ENCODE measurements at places on chromosomes 11 and 22.

GRCh38 chr11:96290631-96291030 is 52.4 kb downstream of the MAML2 start:
- DNase-seq = no peak

DNA sequence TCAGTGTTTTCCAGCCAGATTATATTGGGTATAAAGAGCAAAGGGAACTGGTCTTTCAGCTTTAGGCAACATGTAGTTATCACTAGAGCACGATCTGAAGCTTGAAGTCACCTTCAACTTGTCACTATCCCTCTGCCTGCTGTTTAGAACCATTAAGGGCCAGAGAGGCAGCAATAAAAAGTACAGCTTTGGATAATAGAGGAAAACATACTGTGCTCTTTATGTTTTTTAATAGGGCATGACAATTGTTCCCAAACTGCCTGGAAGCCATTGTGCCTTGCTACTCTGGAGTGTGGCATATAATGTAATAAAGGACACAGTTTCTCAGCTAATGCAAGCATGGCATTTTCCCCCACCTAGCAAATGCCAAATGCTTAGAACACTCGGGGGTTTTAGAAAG is 1912.0 kb upstream of the RAG2 start:
- no peak for DNase-seq

DNA sequence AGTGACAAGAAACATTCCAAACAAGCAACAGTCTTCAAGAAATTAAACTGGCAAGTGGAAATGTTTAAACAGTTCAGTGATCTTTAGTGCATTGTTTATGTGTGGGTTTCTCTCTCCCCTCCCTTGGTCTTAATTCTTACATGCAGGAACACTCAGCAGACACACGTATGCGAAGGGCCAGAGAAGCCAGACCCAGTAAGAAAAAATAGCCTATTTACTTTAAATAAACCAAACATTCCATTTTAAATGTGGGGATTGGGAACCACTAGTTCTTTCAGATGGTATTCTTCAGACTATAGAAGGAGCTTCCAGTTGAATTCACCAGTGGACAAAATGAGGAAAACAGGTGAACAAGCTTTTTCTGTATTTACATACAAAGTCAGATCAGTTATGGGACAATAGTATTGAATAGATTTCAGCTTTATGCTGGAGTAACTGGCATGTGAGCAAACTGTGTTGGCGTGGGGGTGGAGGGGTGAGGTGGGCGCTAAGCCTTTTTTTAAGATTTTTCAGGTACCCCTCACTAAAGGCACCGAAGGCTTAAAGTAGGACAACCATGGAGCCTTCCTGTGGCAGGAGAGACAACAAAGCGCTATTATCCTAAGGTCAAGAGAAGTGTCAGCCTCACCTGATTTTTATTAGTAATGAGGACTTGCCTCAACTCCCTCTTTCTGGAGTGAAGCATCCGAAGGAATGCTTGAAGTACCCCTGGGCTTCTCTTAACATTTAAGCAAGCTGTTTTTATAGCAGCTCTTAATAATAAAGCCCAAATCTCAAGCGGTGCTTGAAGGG is 6.0 kb downstream of the MALAT1 start:
- no peak for DNase-seq

- DNase-seq = no peak
Measured at GRCh38 chr22:24437741-24438328, 10.4 kb downstream of the ADORA2A start.

GRCh38 chr22:33817512-33818127 is 102.7 kb downstream of the LARGE1 start:
- no peak for DNase-seq

- DNase-seq = no peak
Measured at GRCh38 chr22:37628830-37629229, 10.6 kb upstream of the SH3BP1 start.

DNA sequence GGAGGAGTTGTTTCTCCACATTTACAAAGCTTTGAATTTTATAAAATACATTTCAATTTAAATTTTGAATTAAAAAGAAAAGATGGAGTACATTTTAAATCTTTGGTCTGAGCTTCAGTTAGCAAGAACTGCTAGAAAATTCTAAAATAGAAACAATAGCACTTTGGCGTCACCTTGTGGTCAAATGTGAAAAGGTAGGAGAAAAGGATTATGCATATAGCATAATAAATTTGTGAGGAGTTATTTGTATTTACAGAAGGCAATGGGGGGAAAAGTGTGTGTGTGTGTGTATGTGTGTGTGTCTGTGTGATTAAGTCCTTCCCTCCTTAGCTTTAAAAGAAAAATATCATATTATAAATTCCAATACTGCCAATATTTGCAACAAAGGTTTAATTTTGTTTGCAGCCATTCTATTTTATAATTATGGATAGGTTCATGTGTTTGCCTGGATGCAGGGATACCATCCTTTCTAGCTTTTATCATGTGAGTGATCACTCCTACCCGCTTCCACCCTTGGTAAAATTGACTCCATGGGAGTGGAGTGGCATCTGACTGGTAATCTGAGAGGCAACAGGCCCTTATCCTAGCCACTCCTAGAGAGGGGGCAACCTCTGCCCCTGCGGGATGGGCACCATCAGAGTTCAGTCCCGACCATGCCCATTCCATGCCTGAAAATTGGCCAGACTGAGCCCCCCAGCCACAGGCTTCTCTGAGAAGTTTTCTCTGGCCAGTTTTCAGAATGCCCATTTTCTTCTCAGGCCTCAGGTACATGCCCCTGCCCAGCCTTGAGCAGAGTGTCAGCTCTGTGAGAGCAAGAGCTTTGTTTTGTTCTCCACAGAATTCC is 13.6 kb upstream of the LGR4 start:
- peak; percentile 34 for DNase-seq

DNA sequence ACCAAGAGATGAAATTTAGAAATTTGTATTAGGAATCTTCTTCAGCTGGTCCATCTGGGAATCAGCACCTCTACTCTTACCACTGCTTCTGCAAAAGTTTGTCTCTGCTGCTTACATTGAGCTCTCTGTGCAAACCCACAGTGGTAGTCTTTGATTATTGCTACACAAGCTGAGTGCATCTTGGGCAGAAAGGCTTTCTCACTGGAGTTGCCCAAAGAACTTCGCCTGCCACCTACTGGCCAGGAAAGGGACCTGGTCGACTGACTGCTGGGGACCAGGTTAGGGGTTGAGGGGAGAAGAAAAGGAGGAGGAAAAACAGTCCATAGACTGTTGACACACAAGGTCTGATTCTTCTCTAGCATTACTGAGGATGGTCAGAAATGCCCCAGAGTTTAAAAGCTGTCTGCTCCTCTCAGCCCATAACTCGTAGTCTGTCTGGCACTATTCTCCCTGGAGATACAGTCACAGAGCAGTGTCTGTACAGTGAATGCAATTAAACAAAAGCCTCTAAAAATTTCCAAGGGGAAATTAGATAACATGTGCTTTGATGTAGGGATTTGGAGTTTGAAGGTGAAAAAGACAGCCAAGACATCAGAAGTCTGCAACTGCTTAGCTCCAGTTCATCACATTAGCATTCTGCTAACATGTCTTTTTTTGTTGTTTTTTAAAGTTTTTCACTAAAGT is 215.0 kb upstream of the CTSC start:
- peak; percentile 10 for DNase-seq

- no peak for DNase-seq
Measured at GRCh38 chr11:86014221-86014620, 54.7 kb downstream of the PICALM start.

DNA sequence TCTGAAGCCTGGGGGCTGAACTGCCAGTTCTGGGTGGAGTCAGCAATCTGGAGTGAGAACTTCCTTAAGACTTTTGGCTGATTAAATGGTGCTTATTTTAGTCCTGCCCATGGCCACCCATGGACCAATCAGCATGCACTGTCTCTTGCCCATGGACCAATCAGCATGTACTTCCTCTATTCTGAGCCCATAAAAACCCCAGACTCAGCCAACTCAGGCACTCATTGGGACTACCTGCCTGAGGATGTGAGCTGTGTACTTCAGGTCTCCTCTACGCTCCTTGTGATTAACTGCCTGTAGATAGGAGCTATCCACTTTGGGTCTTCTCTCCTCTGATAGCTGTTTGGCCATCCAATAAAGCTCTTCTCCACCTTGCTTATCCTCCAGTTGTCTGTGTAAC is 342.3 kb upstream of the CCDC179 start:
- DNase-seq = no peak

- DNase-seq = no peak
Measured at GRCh38 chr11:32071811-32072210, 19.1 kb upstream of the RCN1 start.

- no peak for DNase-seq
Measured at GRCh38 chr11:69055212-69055586, 6.5 kb downstream of the TPCN2 start.

GRCh38 chr11:43486141-43486540 is 127.4 kb downstream of the TTC17 start:
- no peak for DNase-seq

DNA sequence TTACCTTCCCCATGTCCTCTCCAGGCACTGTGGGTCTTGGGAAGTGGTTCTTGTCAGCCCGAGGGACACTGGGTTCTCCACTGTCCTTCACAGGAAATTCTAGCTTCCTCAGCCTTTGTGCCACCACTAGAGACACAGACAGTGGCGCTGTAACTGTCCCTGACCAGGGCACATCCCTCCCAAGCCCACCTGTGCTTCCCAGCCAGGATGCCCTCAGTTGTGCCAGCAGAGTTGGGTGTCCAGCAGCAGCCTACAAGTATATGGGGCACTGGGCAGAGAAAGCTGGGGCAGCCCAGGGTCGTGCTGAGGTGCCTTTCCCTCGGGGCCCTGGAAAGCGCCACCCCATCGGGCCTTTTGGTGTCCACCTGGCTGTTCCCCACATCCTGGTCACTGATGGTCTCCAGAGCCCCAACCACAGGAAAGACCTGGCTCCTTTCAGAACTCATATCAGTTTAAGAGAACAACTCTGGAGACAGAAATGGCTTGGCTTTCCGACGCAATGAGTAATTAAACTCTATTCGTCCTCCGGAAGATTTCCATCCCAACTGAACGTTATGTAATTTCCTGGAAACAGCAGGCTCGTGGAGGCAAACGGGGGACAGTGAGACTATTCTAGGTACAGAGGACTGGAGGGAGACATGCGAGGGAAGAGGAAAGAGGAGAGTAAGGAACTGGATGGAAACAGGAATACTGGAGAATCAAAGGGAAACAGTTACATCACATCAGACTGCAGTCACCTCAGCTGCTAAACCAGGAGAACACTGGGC is 28.6 kb downstream of the PPP2R1B start:
- no peak for DNase-seq

DNA sequence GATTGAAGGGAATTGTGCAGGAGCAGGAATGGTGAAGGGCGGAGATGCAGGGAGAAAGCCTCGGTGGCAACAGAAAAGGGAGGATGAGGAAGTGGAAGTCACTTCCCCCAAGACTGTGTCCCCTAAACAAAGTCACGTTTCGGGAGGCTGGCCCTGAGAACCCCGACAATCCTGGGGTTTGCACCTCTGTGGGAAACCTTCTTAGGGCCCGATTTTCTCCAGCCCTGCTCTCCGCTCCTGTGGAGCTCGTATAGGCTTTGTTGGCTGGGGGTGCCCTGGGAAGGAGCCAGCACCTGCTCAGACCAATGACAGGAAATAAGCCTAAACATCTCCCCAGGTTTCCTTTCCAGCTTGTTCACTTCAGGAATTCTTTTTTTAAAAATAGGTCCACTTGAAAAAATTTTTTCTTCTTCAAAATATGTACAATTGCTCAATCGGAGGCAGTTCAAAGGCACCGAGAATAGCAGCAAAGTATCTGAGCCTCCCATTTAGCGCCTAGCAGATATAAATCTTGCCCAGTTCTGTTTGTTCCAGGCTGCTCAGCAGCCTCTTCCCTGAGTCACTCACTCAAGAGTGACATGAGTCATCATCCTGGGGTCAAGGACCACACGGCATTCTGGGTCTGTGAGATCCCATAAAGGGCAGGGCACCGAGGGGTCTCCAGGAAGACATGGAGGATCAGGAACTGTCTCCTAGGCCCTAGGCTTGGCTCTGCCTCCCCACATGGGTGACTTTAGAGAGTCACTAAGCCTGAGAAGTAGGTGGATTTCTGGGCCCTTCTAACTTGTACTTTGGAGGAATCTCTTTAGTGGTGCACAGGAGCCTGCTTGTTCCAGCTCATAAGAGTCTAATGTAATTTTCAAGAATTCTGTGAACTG is 34.0 kb downstream of the IRAG1 start:
- DNase-seq = no peak

DNA sequence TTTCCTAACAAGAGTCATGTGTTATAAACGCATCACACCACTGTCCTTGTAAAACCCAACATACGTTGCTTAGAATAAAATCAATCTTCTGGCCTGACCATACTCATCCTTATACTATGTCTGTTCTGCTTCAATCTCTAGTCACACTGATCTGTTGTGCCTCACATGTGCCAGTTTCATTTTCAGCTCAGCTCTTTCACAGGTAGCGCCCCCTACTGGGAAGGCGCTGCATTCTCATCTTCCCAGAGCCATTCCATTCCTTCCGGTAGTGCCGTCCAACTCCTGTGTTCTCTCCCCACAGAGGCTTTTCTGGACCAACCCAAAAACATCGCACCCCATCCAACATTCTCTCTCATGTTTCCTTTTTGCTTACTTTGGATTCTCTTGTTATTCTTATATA is 22.2 kb downstream of the CASP5 start:
- peak; percentile 48 for DNase-seq

- DNase-seq = peak; percentile 93
Measured at GRCh38 chr22:46762238-46763050, at the start of gene TBC1D22A. TSS of gene TBC1D22A (plus strand) at chr22:46762650. CDS start at chr22:46762787, 137 bp downstream.

DNA sequence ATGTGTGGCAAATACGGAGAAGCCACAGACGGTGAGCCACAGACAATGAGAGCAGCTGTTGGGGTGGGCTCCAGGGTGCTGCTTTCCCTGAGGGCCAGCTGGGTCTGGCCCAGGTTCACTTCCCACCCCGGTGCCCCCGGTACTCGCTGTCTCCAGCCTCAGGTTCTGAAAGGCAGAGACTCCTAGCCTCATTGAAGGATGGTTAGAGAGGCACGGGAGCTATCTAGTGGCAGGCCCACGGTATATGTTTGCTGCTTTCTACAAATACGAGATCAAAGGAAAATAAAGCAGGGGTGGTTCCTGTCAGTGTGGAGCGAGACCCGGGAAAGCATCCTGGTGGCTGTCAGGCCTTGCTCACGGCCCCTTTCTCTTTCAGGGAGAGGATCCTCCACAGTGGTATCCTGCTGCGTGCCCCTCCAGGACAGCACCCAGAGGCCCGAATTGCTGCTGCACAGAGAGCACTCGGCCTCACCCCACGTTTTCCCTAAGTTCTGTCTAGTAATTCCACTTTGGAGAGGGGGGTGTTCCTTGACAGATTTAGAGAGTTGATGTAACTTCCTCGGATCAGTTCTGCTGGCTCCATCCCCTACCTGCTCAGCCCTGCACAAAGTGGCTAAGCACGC is 3.0 kb downstream of the TMEM80 start:
- no peak for DNase-seq

GRCh38 chr11:122703541-122704272 is 48.2 kb downstream of the UBASH3B start:
- no peak for DNase-seq

DNA sequence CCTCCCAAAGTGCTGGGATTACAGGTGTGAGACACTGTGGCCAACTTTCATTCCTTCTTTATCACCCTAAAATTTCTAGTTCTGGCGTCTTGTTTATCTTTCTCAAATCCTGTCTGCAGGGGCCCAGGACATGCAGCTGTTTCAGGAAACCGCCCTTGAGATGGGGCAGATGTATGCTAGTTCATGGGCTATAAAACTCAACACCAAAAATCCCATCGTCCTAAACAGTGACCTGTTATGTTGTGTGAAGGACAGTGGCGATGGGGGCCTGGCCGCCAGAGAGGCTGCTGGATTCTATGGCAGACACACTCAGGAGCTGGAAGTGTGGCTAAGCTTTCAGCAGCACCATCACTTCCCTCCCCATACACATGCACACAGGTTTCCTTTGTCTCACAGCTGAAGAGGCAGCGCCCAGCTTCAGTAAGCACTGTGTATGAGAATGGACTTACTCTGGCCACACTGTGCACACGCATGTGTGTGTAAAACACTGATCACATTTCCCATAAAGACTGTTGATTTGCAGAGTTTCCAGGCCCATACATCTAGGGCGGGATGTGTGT is 36.7 kb downstream of the MARK2 start:
- DNase-seq = no peak
